ENCODE measurements at places on chromosomes 4 and X. TPM values are rescaled to one million over a fixed set of nuclear protein-coding genes. Genes with fewer than 3 reads are reported as not detected.

DNA sequence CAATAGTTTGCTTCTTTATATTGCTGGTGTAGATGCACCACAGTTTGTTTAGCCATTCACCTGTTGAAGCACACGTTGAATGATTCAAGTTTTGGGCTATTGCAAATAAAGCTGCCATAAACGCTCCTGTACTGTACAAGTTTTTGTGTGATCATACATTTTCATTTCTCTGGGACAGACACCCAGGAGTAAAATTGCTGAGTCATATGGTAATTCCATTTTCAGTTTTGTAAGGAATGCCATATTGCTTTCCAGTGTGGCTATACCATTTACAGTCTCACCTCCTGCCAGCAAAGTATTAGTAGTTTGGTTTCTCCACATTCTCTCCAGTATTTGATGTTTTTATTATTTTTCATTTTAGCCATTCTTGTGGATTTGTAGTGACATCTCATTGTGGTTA is 32.0 kb upstream of the CAPN6 start:
- no peak for ATAC-seq

GRCh38 chr4:108620933-108621905 is 843 bp downstream of the RPL34 start:
- ATAC-seq: no peak

DNA sequence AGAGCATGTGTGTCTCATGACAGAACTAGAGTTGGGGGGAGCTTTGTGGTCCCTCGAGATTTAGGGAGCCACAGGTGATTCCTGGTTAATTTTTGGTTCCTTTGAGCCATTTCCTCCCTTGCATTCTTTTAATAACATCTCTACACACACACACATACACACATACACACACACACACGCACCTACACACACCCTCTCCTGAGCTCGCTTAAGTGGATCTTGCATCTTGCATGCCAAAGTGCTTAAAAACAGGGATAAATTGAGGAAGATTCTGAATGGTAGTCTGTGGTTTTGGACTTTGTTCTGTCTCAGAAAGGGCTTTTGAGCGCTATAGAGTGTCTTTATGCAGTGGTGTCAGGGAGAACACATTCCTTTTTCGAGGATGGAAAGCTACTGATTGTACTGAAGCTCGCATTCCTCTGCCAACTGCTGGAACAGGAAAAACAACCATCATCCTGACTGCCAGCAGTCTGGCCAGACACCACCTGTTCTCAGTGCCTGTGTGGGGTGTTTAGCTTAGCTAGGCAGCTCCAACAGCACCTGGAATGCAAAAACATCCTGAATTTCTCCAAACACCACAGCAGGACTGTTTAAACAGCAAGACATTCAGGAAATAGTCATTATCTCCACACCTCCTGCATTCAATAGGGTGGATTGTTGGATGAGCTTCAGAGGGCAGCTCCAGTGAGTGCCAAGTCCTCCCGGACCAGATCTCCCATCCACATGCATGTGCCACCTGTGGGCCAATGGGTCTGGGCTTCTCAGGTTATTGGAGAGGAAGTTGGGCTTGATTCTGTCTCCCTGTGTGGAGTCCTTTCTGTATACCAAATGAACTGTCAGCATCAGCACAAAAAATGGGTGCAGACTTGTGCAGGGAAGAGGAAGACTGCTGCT is 21.9 kb upstream of the IGFBP7 start:
- no peak for ATAC-seq

Gene FTHL17
- not detected for total RNA-seq

Gene ACE2
- not detected for total RNA-seq

All from motor neuron (in vitro differentiated cells).